CD8-positive, alpha-beta memory T cell (primary cell): ENCODE measurements at places on chromosomes 3 and 15. TPM values are rescaled to one million over a fixed set of nuclear protein-coding genes. Genes with fewer than 3 reads are reported as not detected.

GRCh38 chr15:48536681-48537091, 108.8 kb downstream of the FBN1 start:
- DNase-seq: no peak

Gene MINAR1
- 0.35 TPM for total RNA-seq

GRCh38 chr15:99721896-99722295, 11.3 kb downstream of the LYSMD4 start:
- no peak for DNase-seq

GRCh38 chr3:63814237-63814636, 4.9 kb upstream of the C3orf49 start:
- DNase-seq: no peak

DNA sequence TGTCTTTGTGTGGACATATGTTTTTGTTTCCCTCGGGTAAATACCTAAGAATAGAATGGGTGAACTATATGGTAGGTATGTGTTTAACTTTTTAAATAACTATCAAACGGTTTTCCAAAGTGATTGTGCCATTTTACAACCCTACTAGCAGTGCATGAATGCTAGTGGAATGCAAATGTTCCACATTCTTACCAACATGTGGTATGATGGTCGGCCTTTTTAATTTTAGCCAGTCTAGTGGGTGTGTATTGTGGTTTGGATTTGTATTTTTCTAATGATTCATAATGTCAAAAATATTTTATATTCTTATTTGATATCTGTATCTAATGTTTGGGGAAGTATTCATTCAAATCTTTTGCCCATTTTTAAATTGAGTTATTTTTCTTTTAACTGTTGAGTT, 68.2 kb upstream of the SMAD3 start:
- no peak for DNase-seq

- DNase-seq: no peak
Measured at GRCh38 chr3:156847752-156848448, 21.7 kb downstream of the LEKR1 start.

DNA sequence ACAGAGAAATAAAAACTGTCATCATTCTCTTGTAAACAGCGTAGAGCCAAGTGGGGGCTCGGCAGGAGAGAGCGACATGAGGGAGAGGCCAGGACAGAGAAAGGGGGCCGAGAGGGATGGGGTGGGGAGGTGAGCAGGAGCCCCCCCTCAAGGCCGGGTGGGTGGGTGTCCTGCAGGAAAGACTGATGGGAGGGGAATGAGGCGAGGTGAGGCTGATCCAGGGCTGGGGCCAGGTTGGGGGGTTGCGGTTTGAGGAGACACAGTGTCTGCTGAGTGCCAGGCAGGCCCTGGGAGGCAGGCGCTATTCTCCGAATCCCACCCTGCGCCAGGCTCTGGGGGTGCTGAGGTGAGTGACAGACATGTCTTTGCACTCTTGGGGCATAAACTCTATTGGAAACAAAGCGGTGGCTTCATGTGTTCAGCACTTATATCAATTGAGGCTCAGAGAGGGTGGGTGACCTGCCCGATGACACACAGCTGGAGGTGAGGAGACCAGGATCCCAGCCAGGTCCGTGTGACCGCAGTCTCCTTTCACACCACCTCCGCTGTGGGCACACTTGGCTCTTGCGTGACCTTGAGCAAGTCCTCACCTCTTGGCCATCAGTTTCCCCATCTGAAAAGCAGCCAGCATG, 19.6 kb upstream of the CSPG4 start:
- DNase-seq: no peak

Gene ZMYND10
- total RNA-seq: 1.3 TPM

GRCh38 chr15:83318861-83319415, 34.5 kb upstream of the BNC1 start:
- no peak for DNase-seq

GRCh38 chr3:152516216-152516615, 247.5 kb downstream of the MBNL1 start:
- no peak for DNase-seq

Gene CMTM6
- 96.2 TPM for total RNA-seq

DNA sequence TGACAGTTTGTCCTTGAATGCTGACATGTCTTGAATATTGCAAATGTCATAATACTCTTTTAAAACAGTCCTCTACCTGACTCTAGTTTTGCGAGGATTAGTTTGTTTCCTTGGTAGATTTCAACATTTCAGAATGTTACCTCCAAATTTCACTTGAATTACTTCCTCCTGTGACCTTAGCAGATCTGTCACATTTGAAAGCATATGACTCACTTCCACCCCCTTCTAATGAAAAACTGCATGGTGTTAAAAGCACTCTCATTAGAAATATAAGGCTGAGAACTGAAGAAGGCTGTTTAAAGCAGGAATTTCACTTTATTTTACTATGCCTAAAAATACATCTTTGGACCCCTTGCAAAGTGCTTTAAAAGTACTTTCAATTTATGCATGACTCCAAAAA, 598.7 kb upstream of the TGFBR2 start:
- no peak for DNase-seq

Gene COL7A1
- total RNA-seq: 0.59 TPM

Gene FBXO40
- total RNA-seq: not detected

GRCh38 chr15:68592054-68592453, 13.3 kb downstream of the CORO2B start:
- no peak for DNase-seq

Gene PLCL2
- 22.8 TPM for total RNA-seq

- no peak for DNase-seq
Measured at GRCh38 chr3:132637590-132637989, 22.0 kb downstream of the ACAD11 start.

Gene LRRC31
- not detected for total RNA-seq

GRCh38 chr3:75906555-75907112, 121.3 kb upstream of the ZNF717 start:
- DNase-seq: no peak

- DNase-seq: no peak
Measured at GRCh38 chr3:67018105-67018788, 20.1 kb downstream of the KBTBD8 start.

Gene ZNF662
- total RNA-seq: 1.1 TPM

Gene NANOGP8
- total RNA-seq: not detected

Gene CSPG4
- total RNA-seq: not detected

Gene ISLR
- total RNA-seq: not detected

DNA sequence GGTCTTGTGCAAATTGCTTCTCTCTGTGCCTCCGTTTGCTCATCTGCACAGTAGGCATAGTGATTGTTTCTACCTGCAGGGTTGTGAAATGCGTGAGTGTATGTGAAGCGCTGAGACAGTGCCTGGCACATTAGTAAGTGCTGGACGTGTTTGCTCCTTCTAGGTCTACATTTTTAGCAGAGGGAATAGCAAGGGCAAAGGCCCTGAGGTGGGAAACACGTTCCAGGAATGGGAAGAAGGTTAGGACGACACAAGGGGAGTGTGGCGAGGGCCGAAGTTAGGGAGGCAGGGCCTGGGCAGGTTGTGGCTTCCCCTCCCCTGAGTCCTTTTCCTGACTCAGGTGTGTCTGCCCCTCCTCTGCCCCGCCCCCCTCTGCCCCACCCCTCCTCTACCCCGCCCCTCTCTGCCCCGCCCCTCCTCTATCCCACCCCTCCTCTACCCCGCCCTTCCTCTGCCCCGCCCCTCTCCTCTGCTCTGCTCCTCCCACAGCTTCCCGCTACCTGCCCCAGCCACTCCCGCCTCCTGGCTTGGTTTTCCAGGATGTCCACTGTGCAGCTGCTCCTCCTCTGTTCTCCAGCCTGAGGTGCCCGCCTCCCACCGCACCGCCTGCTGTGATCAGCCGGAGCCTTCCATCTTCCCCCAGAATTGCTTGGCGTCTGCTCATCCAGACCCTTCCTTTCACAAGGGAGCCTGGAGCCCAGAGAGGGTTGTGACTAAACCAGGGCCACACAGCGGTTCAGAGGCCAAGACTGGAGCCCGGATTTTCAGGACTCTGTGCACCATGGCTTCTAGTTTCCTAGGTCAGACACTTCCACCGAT, 31.1 kb upstream of the SMAD6 start:
- DNase-seq: no peak

Gene ZNF385D
- total RNA-seq: not detected

Gene SNRPN
- total RNA-seq: 44.0 TPM

Gene LDHAL6B
- not detected for total RNA-seq

- no peak for DNase-seq
Measured at GRCh38 chr3:51819709-51820406, 40.8 kb upstream of the IQCF6 start.

- DNase-seq: no peak
Measured at GRCh38 chr3:18208856-18209255, 216.3 kb downstream of the SATB1 start.

Gene SRGAP3
- 0.84 TPM for total RNA-seq

DNA sequence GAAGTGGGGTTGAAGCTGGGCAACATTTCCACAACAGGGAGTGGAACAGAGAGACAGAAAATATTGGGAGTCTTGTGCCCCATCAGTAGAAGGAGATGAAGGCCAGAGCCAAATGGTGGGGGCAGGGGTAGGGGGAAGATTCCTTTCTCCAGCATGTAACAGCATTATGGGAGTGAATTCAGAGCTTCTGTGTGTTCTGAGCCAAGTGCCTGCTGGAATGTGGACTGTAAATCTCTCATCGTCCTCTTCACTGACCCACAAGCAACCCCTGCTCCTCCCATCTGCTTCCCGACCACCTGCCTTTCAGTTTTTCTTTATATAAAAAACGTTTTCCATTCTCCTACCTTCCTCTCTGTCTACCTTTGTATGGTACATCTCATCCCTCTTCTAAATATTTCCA, 344.2 kb upstream of the TPRG1 start:
- DNase-seq: no peak

- peak; percentile 58 for DNase-seq
Measured at GRCh38 chr15:69729167-69729748, 276.6 kb downstream of the RPLP1 start.

DNA sequence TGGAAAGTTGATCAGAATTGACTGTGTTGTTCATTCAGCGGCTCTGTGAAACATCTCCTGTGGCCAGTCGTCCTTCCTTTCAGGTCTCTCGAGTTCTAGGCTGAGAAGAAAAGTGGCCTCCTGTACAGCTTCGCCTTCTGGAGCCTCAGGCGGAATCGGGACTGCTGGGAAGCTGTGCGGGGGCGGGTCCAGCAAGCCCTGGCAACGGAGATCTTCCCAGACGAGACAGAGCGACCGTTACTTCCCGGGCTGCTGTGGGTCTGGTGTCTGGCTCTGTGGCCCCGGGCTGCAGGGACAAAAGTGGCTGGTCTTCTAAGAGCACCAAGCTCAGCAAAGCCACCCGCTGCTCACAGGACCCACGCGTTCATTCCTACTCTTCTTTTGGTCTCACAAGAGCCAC, 88.6 kb upstream of the CACNA2D3 start:
- DNase-seq: no peak

GRCh38 chr15:58777107-58777506, 6.0 kb downstream of the MINDY2 start:
- no peak for DNase-seq

Gene LRTM1
- total RNA-seq: not detected

DNA sequence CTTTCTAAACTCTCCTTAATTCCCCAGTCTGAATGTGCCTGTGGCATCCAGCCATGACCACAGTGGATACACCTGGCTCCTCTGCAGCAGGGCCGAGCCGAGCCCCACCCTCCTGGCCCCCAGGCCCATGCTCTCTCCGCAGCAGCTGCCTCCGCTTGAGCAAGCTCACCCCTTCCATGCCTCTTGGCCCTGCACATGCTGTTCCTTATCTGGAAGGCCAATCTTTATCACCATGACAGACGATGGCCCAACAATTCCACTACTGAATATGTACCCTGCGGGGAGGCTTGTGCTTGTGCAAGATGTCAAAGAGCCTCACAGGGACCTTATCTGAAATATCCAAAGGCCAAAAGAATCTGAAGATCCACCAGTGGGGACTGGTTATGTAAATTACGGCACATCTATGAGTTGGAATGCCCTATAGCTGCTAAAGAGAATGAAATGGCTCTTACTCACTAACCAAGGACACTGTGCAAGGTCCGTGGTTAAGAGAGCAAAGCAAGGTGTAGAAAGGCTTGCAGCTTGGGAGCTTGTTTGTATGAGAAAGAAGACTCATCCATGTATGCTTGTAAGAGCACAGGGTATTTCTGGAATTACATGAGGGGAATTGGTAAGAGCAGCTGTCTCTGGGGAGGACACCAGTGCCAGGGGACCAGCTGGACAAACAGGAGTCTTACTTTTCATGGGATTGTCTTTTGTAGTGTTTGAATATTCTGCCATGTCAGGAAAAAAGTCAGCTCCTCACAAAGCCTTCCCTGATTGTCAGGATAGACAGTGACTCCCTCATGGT, 55.2 kb downstream of the WNT7A start:
- DNase-seq: no peak

DNA sequence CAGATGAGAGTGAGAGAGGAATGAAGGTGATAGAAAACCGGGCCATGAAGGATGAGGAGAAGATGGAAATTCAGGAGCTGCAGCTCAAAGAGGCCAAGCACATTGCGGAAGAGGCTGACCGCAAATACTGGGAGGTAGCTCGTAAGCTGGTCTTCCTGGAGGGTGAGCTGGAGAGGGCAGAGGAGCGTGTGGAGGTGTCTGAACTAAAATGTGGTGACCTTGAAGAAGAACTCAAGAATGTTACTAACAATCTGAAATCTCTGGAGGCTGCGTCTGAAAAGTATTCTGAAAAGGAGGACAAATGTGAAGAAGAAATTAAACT, 88.9 kb downstream of the EOMES start:
- DNase-seq: no peak

Gene PAK6
- total RNA-seq: 1.7 TPM

Gene SENP7
- 11.1 TPM for total RNA-seq

Gene DNAJC13
- 41.4 TPM for total RNA-seq

GRCh38 chr3:70973558-70973957, 610.0 kb downstream of the FOXP1 start:
- no peak for DNase-seq

DNA sequence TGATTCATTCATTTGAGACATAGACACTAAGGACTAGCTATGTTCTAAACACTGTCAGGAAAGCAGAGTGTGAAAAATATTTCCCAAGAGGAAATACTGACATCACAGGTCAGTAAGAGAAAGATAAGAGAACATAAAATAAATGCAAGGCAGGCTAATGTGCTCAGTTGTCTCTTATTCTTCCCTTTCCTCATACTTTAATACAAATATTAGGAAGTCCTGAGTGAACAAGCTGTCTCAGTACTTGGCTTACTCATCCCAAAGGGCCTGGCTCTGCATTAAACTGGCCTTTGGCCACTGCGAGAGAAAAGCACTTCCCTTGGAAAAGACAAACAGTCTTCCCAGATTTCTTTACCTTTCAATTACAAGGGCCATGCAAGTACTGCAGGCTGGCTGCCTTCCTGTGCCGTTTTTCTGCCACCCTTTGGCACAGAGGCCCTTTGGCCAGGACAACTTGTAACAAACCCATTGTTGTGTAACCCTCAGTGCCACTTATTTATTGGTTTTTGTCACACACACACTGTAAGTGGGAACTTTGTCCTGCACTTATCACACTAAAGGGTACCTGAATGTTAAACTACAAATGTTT, 31.7 kb downstream of the EDC3 start:
- no peak for DNase-seq

Gene LRRC15
- total RNA-seq: not detected
